Right atrium auricular region (tissue), 2 donors: ENCODE measurements at places on chromosomes 1 and 21. TPM values are rescaled to one million over a fixed set of nuclear protein-coding genes. Genes with fewer than 3 reads are reported as not detected.

The FLG2 gene
- not detected for total RNA-seq

The FAM151A gene
- 0.63 TPM for total RNA-seq

The GBP7 gene
- not detected for total RNA-seq

The GJA9 gene
- total RNA-seq = not detected

The GBP6 gene
- 0.19 TPM for total RNA-seq

The CAPN8 gene
- total RNA-seq = not detected

The SLC1A7 gene
- 0.71 TPM for total RNA-seq
